Caki2 (cell line): ENCODE measurements at places on chromosomes 11 and 22. TPM values are rescaled to one million over a fixed set of nuclear protein-coding genes. Genes with fewer than 3 reads are reported as not detected.

GRCh38 chr22:43346521-43346929 is 3.4 kb upstream of the SCUBE1 start:
- peak; percentile 37 for DNase-seq

DNA sequence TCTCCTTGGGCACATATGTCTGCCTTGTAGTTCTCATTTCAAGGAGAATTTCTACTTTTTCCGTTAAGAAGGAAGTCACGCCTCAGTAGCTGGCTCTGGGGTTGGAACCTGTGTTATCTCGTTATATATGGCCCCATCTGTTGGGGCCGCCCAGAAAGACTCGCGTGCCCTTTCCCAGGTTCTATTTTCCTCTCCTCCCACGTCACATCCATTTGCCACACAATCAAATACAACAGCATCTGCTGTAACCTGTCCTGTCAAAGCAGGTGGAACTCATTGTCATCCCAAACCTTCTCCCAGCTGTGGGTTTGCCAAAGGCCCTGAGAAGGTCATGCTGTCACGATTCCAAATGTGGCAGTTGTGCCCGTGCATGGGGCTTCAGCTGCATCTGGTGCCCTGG is 213.1 kb upstream of the ZBED5 start:
- no peak for DNase-seq

The SPINDOC gene
- 22.5 and 29.0 TPM in 2 replicates for total RNA-seq

DNA sequence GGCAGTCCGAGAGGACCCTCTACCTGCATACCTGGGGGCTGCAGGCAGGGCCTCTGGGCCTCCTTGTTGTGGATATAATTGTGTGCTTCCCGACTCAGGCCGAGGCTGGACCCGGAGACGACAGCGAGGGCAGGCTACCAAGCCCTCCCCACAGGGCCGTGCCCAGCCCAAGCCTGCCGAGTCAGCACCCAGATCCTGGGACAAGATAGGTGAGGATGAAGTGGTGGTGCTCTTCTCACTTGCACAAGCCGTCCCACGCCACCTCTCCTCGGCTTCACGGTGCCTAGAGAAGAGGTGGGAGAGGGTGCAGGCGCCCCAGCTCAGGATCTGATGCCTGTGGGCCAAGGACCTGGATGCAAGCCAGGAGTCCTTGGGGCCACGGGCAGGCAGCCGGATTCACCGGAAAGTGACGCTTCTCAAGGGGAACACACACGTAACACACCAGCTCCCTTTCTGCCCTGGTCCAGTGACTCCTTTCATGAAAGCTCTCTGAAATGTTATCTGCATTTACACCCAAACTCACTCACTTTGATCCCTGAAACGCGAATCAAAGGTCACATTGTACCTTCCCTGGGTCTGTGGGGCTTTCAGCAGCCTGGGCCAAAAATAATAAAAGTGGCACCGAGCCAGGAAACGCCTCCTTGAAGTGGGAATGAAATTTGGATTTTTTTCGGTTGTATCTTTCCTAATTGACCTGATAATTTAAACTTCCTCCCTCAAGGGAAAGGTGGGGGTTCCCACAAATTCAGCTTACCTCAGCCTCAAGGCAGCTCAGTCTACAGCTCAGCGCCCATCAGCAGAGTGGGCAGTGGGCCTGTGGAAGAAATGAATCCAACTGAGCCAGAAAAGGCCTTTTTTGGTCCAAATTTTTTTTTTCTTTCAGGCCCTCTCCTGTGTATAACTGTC is 1.1 kb upstream of the GNB1L start:
- peak; percentile 77 for DNase-seq

The BLID gene
- total RNA-seq, result not detected in 2 replicates

DNA sequence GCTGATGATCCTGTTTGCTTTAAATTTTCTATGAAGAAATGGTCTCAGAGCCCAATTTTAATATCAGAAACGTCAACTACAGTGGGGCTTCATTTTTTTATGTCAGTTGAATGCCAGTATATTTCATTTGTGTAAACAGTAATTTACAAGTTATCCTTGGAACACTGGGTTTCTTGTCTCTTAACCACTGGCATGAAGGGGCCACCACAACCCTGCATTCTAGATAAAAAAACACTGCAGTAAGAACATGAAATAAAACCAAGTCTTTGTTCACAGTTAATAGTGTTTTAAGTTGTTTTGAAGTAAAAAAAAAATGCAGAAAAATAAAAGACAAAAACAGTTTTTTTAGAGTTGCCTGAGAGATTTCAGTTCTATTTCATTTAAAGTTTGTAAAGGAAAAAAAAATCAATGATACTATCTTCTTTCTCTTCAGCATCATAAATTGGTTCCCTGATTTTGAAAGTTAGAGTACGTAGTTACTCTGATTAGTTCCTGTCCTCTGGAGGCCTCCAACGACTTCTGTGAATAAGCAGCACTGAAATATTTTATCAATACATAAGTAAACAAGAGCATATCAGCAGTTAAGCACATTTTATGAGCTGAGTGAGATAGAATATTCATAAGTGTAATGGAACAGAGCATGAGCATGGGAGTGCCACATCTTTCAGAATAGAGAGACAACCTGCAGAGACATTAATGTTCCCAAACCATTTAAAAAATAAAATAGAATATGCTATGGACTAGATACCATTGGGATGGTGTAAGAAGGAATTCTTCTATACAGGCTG is 7.8 kb upstream of the DDI1 start:
- DNase-seq, result no peak

GRCh38 chr11:95883381-95883780 is 40.5 kb downstream of the MTMR2 start:
- DNase-seq, result no peak

DNA sequence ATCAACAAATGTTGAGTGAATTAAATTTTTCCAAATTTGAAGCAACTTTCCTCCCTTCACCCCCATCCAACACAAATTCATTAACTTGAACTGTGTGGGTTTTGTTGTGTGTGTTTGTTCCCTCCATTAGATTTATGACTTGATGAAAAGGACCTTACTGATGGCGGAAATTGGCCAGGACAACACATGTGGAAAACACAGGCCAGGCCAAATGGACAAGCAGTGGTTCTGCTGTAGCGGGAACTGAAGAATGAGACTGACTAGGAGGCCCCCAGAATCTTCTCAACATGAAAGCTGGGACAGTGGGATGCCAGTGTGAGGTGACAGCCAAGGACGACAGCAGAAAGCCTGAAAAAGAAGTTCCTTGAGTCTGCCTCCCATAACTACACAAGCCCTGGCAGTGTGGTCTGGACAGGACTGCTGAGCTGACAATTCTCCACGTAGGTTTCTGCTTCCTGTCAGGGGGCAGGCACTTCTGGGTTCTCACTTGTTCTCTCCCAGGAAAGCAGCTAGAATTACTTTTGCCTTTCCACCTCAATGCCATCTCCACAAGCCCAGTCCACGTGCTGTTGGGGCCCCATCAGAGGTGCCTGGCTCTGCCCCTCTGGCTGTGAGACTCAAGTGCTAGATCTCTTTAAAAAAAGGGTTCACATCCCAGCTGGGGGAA is 94.3 kb downstream of the ETS1 start:
- no peak for DNase-seq

DNA sequence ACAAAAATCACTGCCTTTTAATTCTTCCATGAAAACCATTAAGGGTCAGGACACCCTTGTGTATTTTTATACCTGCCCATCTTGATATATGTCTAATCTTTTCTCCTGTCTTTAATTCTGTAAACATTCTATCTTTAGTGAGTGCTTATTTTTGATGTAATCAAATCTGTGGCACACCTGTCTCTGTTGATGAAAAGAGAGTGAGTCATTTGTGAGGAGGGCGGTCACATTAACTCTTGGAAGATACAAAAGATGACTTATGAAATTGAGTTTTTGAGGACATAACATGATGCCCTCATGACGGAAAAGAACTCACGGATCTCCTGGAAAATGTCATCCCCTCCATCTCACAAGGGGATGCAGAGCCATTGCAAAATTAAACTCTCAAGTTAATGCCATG is 206.5 kb upstream of the PGR start:
- no peak for DNase-seq

DNA sequence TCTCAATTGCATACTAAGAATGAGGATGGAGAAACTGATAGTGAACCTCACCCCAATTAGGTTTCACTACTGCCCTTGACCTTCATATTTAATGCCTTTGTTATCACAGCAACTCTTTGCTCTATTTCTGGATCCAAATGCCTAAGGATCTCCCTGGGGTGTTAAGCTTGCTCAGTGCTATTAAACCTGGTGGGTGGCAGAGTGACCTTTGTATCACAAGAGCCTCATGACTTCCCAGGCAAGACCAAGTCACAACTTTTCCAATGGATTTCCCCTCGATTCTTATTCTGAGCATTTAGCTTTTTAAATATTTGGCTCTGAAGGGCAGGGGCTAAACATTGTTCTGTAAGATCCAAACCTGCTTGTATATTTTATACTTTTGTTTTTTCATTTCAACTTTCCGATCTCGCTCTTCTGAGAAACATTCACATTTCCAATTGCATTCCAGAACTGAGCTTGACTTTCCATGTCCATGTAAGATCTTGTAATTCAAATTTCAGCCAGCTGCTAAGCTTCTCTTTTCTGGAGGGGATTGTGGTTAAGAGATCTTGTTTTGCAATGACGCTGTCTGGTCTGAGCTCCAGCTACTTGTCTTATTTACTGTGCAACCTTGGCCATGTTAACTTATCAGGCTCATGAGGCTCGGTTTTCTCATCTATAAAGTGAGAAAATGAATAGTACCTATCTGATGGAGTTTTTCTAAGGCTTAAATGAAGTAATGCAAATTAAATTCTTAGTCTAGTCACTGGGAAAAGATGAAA is 6.4 kb upstream of the EHF start:
- DNase-seq, result no peak

DNA sequence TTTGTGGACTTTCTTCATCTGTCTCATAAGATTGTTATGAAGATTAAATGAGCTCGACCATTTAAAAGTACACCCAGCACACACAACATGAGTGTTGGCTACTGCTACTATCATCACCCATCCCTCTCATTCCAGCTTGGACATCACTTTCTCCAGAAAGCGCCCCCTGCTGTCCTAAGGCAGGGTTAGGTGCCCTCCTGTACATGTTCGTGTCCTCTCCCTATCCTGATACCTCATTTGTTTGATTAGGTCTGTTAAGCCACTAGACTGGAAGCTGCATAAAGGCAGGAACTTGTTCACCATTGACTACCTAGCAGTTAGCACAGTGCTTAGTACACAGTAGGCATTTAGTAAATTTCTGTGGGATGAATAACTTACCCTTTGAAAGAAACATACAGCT is 85.5 kb downstream of the ENTHD1 start:
- DNase-seq, result no peak

GRCh38 chr22:21961886-21962654 is 9.4 kb upstream of the PPM1F start:
- peak; percentile 80 for DNase-seq

DNA sequence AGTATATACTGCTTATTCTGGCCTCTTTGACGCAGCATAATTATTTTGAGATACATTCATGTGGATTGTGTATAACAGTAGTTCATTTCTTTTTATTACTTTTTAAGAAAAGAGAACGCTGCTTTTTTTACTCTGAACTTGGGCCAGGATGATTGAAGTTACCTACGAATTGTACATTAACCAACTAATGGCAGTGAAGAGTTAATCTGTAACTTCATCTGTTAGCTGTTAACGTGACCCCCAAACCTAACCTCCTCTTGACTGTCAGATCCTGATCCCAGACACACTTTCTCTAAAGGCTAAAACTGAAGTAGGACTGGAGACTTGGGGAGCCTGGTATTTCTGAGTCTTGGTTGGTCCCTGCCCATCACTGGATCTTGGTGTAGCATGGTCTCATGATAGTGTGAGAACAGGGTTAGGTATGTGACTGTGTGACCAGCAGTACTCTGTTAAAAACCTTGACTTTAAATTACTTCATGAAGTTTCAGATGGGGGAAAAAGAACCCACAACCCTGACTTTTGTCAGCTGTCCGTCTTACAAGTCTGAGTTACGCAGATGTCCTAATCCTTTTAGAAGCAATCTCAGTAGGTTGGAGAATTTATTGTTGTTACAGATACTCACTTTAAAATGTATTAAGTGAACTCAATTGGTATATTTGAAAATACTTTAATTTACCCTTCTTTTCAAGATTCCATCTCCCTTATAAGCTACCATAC is 39.4 kb downstream of the C22orf31 start:
- peak; percentile 83 for DNase-seq

The SLC1A2 gene
- not detected in 2 replicates for total RNA-seq

DNA sequence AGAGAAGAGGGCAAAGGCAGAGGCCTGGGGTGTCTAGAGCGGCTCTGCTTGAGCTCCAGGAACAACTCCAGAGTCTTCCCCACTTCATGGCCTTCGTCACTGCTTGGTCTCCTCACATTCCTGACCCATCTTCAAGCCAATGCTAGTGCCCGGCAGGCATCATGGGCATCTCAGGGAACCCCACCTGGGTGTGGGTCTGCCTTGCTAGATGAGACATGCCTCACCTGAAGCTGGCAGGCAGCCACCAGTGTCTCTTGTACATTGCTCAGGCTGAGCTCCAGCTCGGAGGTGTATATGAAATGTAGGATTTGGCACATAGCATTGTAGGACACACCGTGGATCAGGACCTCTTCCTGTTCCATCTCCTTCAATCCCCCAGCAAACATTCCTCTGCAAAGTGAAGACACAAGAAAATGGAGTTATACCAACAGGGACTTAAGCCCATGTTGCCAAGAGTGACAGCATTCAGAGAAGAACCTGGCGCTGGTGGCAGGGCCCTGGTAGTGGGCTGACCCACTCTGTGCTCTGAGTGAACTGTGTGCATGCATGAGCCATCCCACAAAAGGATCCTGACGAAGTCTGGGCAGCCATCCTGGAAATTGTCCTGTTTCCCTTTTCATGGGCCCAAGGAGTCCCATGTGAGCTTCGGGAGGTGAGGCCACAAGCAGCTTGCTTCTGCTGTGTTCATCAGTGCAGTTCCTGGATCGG is 24.3 kb downstream of the KLHL22 start:
- DNase-seq, result no peak

GRCh38 chr11:93251922-93252321 is 54.1 kb upstream of the SLC36A4 start:
- DNase-seq, result no peak

The A4GALT gene
- total RNA-seq, result 5.6 and 8.3 TPM in 2 replicates

The SPI1 gene
- total RNA-seq, result not detected in 2 replicates

The SLC22A12 gene
- not detected in 2 replicates for total RNA-seq

GRCh38 chr11:27255447-27255828 is 107.6 kb downstream of the CCDC34 start:
- DNase-seq, result no peak

The INSC gene
- total RNA-seq, result not detected in 2 replicates

GRCh38 chr11:33258631-33259205 is 1.5 kb downstream of the HIPK3 start:
- no peak for DNase-seq

- no peak for DNase-seq
These were observed 144.6 kb downstream of the SNX19 start for GRCh38 chr11:130771708-130772107.
